H7 (cell line): ENCODE measurements at places on chromosomes 12 and 14.

GRCh38 chr12:53096089-53096741 lies 1.3 kb upstream of the IGFBP6 start:
- DNase-seq: peak; percentile 68

- DNase-seq: peak; percentile 44
Observed at GRCh38 chr12:80821513-80822000, 104.8 kb downstream of the MYF5 start.

DNA sequence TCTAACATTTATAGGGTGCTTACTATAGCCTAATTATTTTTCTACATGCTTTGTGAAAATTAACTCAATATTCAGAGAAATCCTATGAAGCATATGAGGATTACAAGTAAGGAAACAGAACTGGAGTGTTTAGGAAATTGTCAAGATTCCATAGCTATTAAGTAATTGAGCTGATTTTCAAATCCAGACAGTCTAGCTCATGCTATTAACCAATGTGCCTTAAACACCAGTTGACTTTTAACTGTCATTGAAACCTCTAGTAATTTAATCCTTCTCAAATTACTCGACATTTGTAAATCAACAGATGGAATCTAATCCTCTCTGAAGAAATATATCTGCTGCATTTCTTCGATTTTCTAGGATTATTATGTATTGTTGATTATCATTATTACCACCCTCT lies 488.9 kb downstream of the MDGA2 start:
- DNase-seq: no peak

GRCh38 chr12:1702713-1703112 lies 11.8 kb downstream of the ADIPOR2 start:
- DNase-seq: no peak

DNA sequence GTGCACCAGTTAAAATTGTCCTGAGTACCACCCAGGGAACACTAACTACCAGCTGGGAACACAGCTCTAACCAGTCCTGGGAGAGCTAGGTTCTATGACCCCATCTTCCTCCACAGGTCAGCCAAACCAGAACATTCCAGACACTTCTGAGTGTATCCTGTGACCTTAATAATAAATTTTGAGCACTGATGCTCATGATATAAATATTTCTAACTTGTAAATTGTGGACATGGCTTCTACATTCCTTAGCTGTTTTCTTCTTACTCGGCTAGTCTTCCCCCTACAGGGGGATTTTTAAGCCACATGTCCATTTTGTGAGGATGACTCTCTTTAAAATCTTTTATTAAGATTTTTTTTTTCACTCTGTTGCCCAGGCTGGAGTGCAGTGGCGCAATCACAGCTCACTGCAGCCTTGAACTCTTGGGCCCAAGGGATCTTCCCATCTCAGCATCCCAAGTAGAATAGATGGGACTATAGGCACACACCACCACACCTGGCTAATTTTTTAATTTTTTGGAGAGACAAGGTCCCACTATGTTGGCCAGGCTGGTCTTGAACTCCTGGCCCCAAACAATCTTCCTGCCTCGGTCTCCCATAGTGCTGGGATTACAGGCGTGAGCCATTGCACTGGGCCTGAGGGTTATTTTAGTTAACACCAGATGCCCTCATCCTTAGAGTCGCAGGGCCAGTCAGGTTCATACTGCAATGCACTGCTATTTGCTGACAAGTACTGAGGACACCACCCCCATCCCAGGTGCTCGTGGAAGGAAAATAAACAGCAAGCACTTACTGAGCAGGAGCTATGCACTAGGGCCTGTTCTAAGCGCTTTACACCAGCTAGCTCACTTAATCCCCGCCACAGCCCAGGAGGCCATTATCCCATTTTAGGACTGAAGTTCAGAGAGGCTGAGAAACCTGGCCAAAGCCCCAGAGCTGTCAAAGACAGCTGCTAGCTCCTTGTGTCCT lies 142.6 kb upstream of the NCOR2 start:
- DNase-seq: no peak

DNA sequence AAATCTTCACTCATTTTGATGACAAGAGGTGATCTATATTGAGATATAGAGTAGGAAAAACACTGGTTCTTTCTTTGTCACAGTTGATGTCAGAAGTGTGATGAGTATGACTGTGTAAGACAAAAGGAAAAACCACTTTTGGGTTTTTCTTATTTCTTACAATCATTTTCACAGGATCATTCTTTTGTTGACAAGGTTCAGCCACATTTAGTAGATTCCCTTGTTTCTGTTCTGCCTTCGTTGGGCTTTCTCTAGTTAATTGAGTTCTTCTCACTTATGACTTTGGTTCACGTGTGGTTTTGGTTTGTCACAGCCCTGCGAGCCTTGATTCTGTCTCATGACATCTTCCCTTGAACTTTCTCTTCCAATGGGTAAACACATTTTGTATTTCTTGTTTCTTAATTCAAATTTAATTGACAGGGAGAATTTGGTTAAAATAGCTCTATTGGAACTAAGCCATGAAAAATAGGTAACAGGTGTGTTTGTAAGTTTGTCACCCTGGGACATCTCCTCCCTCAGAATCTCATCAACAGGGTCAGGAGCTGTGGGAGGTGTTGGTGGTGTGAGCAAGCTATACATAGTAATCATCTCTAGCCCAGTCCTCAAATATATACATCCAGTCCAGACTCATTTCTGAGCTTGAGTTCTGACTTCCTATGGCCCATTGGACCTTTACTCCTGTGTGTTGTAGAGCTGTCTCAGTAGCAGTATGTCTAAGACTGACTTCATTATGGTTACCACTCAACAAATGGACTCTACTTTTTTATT lies 255.3 kb downstream of the BMP4 start:
- no peak for DNase-seq

- peak; percentile 39 for DNase-seq
Observed at GRCh38 chr14:24427537-24428508, 1.6 kb downstream of the CBLN3 start.

DNA sequence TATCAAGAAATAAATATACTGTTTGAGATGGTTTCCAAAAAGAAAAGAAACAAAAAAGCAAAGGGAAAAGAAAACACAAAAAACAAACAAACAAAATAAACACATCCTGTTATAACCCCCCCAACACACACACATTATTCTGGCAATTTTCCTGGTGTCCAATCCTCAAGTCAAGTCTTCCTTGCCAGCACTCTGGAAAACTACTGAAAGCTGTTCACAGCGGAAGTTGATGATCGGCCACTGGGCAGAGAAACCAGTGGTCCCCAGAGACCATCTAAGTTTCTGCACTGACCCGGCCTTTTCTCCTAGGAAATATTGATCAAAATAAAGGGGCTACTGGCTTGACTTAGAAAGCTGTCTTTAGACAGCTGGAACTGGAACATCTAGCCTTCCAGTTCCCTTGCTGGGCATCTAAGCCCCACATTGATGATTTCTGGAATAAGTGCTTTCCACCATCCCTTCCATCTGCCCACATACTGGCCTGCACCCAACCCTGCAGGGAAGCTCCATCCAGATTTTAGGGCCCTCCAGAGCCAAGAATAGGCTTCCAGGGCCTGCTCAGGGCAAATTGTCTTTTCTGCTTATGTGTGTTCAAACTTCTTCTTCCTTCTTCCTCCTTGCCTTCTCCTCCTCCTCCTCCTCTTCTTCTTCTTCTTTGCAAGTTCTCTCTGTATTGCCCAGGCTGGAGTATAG lies 11.6 kb upstream of the PPP1CC start:
- no peak for DNase-seq

DNA sequence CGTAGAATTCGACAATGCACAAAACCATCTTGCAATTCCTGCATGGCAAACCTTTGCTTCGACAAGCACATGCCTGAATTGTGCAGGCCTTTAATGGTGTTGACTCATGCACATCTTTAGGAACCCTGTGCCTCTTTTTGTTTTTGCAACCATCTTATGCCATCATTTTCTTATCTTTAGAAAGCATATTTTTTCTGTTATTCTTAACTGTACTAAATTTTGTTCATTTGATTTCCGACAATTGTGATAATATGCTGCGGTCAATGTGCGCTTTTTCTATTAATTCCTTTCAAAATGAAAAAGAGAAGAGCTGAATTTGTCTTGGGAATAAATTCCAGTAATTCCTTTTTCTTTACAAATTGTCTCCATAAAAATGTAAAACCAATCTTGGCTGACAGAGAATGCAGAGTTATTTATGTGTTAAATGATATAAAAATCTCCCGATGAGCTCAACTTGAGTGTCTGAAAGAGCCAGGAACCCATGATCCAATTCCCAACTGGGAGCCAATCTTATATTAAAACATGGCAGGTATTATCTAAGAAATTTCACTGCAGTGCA lies 20.1 kb upstream of the CDK17 start:
- no peak for DNase-seq

DNA sequence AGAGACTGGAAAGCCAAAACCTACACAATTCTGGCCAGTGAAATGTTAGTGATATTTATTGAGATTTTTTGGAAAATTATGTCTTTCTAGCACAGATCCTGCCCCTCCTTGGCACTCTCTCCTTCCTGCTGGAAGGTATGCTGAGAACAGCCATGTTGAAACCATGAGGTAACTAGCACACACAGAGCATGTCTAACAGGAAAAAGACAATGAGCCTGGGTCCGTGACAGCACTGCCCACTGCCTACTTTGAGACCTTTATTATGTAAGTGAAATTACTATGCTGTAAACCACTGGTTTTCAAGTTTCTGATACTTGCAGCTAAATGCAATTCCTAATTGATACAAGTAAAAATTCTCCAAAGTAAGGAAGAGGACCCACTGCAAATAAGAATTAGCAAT lies 81.6 kb upstream of the SINHCAF start:
- DNase-seq: no peak

DNA sequence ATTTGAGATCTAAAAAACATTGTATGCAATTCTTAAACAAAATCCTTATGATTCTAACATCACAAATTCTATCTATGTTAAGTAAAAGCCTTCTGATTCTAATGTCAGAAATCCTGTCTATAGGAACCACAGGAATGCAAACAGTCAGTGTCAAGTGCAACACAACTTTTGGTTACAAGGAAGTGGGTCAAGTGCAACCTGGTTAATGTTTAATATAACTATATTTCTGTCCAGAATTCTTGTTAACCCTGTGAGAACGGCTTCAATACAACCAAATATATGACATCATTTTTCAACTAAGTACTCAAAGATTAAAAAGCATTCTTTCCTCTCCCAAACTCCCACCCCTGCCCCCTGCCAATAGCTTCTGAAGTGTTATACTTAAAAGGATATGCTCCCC lies 107.9 kb upstream of the PLEKHA5 start:
- DNase-seq: no peak

GRCh38 chr12:46154221-46154985 lies 114.4 kb downstream of the SLC38A1 start:
- no peak for DNase-seq

- DNase-seq: no peak
Observed at GRCh38 chr14:60350366-60350720, 101.3 kb downstream of the PPM1A start.

DNA sequence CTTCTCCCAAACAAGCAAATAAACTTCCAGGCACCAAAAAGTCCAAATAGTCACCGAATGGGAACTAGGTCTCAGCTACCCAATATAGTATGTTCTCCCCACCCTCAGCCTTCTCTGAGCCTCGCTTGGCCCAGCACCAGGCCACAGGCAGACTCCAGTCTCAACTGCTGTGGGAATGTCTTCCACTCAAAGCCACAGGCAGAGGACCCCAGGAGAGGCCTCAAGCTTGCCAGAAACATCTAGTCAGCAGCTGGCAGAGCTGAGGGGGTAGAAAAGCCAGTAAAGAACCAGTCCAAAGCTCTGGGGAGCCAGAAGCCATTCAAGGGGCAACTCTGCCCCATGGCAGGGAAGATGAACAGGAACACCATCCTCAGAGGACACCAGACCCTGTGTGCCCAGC lies 41.8 kb downstream of the FMNL3 start:
- no peak for DNase-seq

GRCh38 chr14:23801766-23802165 lies 151.8 kb upstream of the DHRS4 start:
- DNase-seq: no peak

- DNase-seq: no peak
Observed at GRCh38 chr12:94674051-94674451, 23.7 kb upstream of the TMCC3 start.

DNA sequence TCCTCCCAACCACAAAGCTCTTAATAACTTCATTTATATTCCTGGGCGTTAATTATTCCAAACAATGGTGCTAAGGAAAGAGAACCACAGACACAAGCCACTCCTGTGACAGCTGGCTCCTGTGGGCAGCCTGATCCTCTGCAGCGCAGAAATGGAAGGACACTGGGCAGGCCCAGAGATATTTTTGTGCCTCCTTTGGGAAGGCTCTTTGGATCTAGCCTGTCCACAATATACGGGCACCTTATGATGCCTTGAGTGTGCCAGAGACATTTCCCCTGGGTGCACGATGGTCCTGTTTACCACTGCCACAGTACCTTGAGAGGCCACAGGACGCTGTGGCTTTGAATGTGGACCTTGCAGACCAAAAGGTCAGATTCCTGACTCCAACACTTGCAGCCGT lies 2.1 kb downstream of the ASB2 start:
- DNase-seq: no peak

DNA sequence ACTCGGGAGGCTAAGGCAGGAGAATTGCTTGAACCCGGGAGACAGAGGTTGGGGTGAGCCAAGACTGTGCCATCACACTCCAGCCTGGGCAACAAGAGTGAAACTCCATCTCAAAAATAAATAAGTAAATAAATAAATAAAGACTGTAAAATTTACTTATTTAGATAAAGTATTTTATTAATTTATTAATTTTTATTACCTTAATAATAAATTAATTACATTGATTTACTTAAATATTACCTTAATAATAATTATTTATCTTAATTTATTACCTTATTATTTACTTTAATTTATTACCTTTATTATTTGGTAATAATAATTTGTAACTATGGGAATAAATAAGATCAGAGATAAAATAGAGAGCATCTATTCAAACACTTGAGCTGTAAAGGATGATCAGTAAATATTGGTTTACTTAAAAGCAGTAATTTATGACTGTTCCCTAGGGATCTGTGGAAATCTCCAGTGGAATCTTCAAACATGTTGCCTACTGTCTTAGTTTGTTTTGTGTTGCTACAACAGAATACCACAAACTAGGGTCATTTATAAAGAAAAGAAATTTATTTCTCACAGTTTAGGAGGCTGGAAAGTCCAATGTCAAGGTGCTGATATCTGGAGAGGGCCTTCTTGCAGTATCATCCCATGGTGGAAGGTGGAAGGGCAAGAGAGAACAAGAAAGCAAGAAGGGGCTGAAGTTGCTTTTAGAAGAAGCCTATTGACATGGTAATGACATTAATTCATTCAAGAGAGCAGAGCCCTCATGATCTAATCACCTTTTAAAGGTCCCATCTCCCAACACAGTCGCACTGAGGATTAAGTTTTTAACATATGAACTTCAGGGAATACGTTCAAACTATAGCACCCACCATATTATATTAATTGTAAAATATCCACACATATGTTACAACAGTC lies 37.1 kb downstream of the SOCS2 start:
- no peak for DNase-seq

DNA sequence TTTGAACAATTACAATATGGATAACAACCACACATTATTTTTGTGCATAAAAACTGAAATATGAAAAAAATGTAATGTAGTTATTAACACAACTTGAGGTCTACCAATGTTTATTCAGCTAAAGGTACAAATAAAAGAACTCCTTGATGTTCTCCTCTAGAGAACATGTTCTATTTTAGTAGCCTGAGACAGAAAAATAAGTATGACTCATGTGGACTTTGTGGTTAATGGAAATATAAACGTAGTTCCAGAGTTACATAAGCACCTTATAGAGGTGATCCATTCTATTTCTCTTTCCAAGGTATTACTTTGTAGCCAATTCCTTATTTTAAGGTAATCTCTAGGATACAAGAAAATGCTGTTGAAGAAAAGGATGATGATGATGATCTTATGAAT lies 25.7 kb downstream of the ALKBH1 start:
- DNase-seq: no peak
